ENCODE measurements at places on chromosomes 13 and 19.

- peak; percentile 9 for DNase-seq
Observed at GRCh38 chr19:43651758-43652545, 12.3 kb upstream of the CADM4 start.

DNA sequence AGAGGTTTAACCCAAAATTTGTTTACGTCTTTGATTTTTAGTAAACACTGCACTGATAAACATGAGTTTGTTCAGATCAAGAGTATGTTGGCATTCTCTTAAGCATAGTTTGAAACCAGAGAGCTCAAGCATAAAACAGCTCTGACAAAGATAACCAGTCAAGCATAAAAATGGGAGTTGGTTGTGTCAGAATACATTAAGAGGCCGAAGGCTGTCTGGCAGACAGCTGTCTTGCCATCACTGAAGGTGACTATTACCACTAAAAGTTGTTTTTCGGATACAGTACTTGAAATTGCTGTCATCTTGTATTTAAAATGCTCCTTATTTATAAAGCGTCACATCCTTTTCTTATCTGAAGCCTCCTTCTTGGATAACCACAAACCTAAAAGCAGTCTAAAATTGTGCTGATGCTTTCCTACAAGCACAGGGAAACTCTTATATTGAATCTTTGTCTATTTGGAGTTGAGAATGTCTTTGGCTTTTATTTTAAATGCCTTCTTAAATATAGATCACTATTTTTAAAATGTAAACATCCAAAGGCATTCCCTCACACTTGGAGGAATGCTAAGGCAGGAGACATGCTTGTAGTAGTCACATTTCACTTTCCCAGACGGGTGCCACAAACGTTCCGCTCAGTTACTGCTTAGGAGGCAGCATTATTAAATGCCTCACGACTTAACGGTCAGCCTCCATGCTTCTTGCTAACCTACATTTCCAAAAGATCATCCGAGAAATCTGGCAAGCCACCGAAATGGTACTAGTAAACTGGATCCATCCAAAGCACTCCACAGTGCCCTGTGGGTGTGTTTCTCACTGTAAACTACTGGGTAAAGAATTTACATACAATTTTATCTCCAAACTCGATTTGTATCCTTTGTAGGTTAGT is 1.5 kb downstream of the SMAD9 start:
- DNase-seq, result no peak

DNA sequence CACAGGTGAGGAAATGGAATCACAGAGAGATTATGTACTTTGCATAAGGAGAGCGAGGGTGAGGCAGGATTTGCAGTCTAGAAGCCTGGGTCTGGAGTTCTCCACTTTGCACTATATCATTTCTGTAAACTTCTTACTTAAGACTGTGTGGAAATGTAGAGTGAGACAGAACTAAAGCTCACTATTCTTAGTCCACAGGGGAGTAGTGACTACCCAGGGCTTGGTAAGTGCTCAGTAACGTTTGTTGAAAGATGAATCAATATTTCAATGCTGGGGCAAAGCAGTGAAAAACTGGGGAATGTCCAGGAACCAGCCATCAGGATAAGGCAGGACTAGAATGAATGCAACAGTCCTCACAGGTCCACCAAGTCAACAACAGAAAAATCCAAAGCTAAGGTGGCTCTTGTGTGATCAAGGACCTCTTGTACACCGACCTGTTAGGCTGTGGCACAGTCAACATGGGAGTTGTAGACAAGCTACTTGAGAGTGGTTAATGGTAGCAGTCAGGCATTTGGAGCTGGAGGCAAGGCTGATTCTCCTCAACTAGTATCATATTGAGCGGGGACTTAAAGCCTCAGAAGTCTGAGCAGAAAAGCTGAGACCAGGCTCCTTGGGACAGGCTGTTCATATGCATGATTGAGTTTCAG is 929 bp upstream of the TNFSF13B start:
- no peak for DNase-seq

GRCh38 chr19:19530423-19530804 is 1.7 kb downstream of the YJEFN3 start:
- no peak for DNase-seq

- DNase-seq, result no peak
Observed at GRCh38 chr13:45138282-45138681, 18.0 kb downstream of the GTF2F2 start.

GRCh38 chr13:69202996-69203395 is 904.6 kb upstream of the ATXN8OS start:
- no peak for DNase-seq
